ENCODE measurements at places on chromosomes 1 and 21.

DNA sequence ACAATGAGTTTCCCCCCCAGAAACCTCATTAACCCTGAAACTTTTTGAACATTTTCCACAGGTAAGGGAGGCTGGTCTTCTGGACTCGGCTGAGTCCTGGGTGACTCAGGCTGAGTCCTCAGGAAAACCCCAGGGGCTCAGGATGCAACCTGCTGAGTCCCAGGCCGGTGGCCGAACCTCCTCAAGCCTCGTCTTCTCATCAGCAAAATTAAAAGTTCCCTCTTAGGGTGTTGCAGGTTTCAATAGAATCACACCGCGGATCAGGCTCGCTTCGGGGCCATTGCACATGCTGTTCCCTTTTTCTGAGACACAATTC is 35.0 kb upstream of the GRHL3 start:
- peak; percentile 61 for DNase-seq

DNA sequence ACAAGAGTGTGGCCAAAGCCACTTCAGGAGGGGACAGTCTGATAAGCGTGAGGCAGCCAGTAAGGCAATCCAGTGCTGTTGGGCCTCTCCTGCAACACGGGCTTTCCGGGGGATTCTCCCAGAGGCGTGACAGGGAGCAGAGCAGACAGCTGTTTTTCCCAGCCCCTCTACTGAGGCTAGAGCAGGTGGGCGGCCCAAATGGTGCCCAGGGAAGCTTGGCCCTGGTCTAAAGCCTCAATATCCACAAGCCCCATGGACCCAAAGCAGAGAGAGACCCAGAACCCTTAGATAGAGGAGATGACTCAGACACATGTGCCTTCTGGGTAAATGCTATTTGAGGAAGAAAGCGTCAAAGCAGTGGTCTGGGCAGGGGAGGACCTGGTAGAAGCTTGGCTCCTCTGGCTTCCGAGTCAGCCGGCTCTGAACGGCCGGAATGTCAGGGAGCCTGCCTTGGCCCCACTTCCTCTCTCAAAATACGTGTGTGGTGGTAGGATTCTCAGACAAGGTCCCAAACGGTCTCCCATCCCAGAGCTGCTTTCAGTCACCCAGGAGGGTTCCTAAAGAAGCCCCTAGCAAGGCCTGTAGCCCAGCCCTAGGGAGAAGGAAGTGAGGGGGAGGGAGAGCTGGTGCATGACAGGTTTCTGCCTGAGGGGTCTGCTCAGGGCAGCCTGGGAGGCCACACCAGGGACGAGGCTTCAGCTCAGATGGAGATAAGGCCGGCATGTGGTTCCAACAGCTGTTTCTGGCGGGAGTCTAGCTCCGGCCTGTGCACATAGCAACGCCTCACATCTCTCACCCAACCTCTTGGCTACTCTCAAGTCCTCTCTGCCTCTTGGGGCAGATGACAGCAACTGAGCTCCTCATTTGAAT is 28.8 kb downstream of the PIK3C2B start:
- no peak for DNase-seq

DNA sequence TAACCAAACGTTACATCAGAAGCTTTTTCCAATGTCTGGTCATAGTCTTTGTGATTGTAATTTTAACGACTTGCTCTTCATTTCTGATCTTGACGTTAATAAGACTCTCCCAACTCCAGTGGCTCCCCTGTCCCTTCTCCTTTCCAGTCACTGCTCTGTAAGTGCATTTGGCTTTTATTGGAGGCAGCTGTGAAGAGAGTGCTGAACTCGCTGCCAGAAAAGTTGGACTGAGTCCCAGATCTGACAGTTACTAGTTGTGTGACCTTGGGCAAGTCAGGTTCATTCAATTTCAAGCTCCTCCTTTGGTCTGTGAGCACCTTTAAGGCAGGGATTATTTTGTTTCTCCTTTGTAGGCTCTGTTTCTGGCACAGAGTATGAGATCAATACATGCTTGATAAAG is 109.6 kb upstream of the TSPAN2 start:
- no peak for DNase-seq

GRCh38 chr1:70706381-70707037 is 295.4 kb downstream of the CTH start:
- no peak for DNase-seq

DNA sequence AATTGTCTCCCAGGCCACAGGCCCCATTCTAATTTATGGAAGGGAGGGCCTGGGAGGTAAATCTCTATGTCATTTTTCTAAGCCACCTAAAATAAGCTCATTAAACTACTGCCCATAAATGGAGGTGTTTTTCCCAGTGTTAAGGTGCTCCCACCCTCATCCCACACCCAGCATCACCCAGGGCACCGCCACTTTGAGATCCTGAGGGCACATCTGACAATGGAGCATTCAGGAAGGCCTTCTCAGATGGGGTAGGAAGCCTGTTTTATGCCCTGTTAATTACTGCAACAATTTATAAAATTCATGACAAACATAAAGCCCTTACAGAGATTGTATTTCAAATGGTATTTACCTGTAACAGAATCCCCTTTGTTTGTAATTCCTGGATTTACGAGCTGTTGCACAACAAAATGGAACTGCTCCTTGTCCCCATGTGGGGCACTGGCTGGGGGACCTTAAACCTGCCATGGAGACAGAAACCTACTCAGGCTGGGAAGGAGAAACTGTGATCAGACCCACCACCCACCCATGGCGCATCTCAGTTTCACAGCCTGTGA is 319.5 kb upstream of the USP24 start:
- no peak for DNase-seq

GRCh38 chr1:156914440-156914856 is 6.0 kb upstream of the LRRC71 start:
- no peak for DNase-seq

- DNase-seq = no peak
These were observed 19.1 kb upstream of the LYST start for GRCh38 chr1:235885655-235886262.

GRCh38 chr1:68506386-68506785 is 9.5 kb upstream of the DEPDC1 start:
- peak; percentile 54 for DNase-seq

DNA sequence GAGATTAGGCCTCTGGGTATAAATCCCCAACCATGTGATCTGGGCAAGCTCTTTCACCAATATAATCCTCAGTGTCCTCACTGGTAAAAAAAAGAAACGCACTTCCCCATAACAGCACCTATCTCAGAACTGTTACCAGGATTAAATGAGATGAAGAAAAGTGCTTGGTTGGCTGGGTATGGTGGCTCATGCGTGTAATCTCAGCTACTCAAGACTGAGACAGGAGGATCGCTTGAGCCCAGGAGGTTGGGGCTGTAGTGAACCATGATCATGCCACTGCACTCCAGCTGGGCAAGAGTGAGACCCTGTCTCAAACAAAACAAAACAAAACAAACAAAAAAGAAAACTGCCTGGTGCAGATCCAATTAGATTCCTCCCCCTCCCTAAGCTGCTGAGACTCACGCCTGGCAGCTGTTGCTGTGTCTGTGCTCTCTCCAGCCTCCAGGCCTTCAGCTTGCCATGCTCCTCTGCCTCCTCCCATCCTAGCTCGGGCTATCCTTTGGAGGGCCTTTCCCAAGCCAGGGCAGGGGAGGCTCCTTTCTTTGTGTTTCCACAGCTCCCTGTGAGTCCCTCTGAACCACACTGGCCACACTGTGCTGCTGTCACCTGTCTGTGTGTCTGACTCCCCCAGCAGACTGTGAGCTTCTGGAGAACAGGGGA is 19.0 kb downstream of the CYB5RL start:
- no peak for DNase-seq

DNA sequence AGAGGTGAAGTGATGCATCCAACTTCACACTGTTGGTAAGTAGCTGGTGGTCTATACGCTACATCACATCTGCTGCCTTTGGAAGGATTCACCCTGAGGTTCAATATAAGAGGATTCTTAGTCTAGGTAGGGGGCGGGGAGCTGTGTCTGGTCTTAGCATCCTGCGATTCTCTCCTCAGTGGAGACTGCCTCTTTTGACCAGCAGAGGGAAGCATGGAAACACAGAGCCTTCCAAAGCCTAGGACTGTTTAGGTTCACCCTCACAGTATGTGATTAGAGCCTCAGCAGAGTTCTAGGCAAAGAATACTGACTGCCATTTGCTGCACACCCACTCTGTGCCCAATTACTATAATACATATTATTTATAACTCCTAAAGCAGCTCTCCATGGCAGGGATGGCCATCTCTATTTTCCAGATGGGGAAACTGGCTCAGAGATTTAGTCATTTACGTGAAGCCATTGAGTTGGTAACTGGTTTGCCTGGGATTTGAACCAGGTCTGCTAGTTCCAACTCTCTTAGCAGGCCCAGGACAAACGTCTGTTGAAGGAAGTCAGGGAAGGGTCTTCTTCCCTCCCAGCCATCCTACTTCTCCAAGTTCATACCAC is 28.9 kb upstream of the EFCAB14 start:
- DNase-seq = no peak

GRCh38 chr1:17777818-17778217 is 22.7 kb downstream of the ACTL8 start:
- DNase-seq = no peak

DNA sequence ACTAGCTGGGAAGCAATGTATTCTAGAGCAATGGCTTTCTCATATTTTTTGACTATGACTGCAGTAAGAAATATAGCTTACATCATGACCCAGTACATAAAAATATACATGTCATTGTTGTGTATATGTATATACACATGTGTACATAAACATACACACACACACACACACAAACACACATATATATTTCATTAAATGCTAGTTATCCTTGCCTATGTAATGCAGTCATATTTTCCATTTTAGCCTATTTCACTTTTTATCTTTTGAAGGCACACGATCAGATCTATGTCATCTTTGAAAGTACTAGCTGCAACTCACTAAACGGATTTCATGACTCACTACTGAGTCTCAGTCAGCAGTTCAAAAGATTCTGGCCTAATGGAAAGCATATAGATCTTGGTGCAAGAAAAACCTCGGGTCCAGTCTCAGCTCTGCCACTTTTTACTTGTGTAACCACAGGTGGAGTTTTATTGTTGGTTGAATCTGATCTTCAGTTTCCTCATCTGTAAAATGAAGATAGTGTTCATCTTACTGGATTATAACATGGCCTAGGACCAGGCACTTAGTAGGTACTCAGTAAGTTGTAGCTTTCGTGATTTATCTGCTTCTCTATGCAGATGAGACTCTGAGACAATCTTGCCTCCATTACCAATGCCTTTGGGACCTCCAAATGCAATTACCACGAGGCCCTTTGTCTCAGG is 325.6 kb downstream of the RRAGC start:
- no peak for DNase-seq

GRCh38 chr1:212780759-212781158 is 10.8 kb downstream of the NSL1 start:
- DNase-seq = no peak

DNA sequence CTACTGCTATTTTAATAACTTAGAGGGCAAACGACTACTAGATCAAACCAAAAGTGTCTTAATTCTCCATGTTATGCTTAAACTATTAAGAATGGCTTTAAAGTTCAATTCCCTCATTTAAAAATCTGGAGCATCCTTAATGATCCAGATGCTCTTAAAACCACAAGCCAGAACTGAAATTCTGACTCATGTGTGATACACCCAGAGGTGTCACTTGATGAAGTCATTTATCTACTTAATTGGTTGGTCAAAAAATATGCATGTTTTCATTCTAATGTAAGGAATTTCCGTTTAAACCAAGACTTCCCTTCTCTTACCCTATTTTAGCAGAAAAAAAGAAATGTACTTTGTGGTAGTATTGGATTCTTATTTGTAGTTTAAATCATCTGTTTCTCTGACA is 1261.2 kb upstream of the B3GALT2 start:
- DNase-seq = no peak

- DNase-seq = no peak
These were observed 28.6 kb downstream of the AK4 start for GRCh38 chr1:65176591-65176990.

DNA sequence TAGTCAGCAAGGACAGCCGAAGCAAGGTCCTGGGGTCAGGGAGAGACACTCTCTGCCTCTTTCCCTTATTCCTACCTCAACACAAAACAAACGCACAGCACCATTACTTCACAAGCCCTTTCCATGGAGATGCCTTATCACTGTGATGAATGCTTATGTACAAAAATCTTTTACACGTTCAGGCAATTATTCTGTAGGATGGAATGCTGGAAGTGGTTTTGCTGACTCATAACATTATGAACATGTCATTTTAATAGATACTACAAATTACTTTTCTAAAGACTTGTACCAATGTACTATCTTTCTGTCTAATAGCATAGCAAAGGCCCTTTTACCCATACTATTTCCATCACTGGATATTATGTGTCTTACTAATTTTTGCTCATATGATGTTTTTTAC is 98.4 kb downstream of the TTLL7 start:
- peak; percentile 58 for DNase-seq

GRCh38 chr1:7220007-7220406 is 434.8 kb downstream of the CAMTA1 start:
- DNase-seq = no peak

GRCh38 chr21:28086861-28087581 is 905.7 kb downstream of the LTN1 start:
- no peak for DNase-seq

DNA sequence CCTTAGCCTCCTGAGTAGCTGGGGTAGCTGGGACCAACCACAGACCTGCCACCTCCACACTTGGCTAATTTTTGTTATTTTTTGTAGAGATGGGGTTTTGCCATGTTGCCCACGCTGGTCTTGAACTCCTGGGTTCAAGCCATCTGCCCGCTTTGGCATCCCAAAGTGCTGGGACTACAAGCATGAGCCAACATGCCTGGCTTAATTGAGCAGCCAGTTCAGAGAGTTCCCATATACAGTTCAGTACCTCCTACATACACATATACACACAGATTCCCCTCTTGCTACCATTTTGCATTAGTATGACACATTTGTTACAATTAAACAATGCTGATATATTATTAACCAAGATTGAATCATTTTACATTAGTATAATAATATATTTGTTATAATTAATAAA is 2.9 kb downstream of the RNPEP start:
- DNase-seq = no peak

GRCh38 chr1:8985915-8986813 is 40.1 kb downstream of the SLC2A7 start:
- DNase-seq = peak; percentile 90

- no peak for DNase-seq
These were observed 17.0 kb upstream of the PPIE start for GRCh38 chr1:39721664-39722063.

DNA sequence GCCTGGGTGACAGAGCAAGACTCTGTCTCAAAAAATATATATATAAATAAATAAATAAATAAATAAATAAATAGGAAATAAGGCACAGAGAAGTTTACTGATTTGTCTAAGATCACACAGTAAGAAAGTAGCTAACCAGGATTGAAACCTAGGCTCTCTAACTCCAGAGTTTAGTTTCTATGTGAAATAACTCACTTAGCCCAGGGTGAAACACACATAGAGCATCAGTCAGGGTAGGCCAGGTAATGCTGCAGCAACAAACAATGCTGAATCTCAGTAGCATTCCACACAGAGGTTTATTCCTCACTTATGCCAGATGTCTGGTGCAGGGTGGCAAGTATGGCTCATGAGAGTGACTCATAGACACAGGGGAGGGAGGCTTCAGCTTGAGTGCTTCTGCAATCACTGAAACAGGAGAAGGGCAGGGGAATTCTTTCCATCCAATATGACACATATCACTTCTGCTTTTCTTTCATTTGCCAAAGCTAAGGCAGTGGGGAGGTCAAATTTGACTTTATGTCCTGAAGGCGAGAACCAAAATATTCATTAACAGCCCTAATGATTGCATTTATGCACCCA is 37.1 kb upstream of the KANK4 start:
- DNase-seq = peak; percentile 70

GRCh38 chr1:103525114-103525606 is 339 bp upstream of the RNPC3 start:
- no peak for DNase-seq
